ENCODE measurements at places on chromosomes 1 and 21.

GRCh38 chr1:108583757-108584427 lies 24.0 kb downstream of the EEIG2 start:
- no peak for DNase-seq

DNA sequence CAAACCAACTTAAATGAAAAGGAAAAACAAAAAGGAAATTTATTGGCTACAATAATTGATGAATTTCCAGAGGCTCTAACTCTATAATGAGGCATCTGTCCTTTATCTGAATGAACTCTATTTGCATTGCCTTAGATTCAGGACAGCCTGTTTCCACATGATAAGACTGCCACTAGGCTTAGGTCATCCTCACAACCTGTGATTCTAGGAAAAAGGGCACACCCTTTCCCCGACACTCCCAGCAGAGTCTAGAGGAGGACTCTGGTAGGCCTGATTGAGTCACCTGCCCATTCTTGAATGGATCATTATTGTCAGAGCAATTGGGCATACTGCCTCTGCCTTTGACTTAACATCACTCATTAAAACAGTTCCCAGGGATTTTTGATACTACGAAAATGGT lies 262.8 kb downstream of the TPR start:
- no peak for DNase-seq

DNA sequence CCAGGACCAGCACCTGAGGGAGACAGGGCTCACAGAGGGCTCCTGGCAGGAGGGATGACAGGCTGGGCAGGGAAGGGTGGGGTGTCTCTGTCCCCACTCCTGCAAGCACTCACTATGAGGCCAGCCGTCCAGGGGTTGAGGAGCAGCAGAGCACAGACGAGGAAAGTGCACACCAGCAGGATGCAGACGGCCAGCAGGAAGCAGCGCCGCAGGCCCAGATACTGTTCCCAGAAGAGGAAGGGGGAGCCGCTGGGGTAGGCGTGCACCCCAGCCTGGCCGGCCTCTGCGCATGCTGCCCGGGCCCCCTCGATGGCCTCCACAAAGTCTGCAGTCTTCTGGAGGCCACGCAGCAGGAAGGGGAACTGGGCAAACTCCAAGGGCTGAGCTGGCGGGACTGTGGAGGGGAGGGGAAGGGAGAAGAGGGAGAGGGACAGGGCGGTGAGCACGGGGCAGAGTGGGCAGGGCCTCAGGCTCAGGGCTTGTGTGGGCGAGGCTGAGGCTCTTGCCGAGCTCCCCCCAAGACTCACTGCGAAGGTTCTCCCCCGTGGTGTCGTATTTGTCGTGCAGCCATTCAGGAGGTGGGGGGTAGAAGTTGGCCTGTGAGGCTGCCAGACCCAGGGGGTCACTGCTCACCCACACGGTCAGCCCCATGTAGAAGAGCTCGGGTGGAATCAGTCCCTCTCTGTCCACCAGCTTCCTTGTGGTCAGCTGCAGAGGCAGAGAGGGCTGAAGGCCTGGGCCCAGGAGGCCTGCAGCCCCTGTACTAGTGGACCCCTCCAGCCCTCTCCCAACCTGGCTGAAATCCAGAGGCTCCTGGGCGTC lies 16.5 kb downstream of the PTCH2 start:
- DNase-seq: no peak

DNA sequence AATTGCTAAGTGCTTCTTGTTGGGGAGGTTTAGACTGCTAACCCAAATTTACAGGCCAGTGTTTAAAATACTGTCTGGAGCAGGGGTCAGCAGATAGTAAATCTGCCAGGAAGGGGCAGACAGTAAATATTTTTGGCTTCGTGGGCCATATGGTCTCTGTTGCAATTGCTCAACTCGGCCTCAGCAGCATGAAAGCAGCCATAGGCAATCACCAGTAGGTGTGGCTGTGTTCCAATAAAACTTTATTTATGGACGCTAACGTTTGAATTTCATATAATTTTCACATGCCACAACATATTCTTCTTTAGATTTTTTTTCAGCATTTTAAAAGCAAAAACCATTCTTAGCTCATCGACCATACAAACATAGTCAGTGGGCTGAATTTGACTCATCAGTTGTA lies 172.7 kb downstream of the BRINP2 start:
- no peak for DNase-seq

DNA sequence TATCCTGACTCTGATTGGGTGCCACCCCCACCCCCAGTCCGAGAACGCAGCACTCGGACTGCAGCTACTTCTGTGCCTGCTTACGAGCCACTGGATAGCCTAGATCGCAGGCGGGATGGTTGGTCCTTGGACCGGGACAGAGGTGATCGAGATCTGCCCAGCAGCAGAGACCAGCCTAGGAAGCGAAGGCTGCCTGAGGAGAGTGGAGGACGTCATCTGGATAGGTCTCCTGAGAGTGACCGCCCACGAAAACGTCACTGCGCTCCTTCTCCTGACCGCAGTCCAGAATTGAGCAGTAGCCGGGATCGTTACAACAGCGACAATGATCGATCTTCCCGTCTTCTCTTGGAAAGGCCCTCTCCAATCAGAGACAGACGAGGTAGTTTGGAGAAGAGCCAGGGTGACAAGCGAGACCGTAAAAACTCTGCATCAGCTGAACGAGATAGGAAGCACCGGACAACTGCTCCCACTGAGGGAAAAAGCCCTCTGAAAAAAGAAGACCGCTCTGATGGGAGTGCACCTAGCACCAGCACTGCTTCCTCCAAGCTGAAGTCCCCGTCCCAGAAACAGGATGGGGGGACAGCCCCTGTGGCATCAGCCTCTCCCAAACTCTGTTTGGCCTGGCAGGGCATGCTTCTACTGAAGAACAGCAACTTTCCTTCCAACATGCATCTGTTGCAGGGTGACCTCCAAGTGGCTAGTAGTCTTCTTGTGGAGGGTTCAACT lies 2.1 kb downstream of the RBM15 start:
- DNase-seq: no peak

- no peak for DNase-seq
Observed at GRCh38 chr1:67889953-67890567, 56.8 kb upstream of the GNG12 start.

DNA sequence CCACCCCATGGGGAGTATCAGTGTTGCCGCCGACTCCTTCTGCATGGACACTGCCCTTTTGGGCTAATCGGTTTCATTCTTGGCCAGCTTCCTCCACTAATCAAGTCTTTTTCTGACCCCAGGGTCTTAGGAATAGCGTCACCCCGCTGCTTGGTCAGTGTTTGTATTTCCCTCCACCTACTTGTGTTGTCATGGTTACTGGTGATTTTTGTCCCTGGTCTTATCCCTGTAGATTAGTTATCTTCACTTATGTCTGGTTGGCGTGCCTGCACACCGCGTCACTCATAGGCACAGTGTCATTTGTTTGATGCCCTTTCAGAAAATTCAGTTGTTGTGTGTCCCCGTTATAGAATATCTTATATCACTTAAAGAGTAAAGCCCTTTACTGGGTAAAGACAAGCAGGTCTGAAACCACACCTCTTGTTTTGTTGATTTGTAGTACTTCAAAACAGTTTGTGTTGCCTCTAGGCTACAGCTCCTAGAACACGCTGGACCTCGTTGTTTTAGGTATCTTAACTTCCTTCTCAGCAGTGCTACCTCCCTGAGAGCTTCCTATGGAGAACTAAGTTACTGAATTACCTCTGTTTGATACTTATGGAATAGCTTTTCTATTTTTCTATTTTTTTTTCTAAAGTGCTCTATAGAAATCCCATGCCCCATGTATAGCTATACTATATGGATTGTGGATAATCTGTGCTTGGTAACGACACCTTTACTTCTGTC lies 868 bp downstream of the PPP1R12B start:
- no peak for DNase-seq

- DNase-seq: no peak
Observed at GRCh38 chr1:24392982-24393650, 20.5 kb downstream of the STPG1 start.

DNA sequence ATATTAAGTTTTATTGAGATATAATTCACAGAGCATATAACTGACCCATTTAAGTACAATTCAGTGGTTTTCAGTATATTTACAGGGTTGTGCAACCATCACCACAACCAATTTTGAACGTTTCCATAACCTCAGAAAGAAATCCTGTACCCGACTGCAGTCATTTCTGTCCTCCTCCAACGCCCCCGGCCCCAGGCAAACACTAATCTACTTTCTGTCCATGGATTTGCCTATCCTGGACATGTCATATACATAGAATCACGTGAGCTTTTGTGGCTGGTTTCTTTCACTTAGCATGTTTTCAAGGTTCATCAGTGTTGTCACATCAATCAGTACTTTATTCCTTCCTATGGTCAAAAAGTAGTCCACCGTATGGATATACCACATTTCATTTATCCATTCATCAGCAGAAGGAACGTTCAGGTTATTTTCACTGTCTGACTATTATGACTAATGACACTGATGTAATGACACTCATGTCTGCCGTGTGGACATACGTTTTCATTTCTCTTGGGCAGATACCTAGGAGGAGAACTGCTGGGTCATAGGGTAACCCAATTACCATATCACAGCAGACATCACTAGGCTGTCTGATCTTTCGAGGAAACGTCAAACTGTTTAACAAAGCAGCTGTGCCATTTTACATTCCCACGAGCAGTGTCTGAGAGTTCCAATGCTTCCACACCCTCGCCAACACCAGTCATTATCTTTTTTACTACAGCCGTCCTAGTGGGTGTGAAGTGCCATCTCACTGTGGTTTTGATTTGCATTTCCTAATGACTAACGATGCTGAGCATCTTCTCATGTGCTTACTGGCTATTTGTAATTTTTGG lies 30.8 kb downstream of the MRPL37 start:
- no peak for DNase-seq

DNA sequence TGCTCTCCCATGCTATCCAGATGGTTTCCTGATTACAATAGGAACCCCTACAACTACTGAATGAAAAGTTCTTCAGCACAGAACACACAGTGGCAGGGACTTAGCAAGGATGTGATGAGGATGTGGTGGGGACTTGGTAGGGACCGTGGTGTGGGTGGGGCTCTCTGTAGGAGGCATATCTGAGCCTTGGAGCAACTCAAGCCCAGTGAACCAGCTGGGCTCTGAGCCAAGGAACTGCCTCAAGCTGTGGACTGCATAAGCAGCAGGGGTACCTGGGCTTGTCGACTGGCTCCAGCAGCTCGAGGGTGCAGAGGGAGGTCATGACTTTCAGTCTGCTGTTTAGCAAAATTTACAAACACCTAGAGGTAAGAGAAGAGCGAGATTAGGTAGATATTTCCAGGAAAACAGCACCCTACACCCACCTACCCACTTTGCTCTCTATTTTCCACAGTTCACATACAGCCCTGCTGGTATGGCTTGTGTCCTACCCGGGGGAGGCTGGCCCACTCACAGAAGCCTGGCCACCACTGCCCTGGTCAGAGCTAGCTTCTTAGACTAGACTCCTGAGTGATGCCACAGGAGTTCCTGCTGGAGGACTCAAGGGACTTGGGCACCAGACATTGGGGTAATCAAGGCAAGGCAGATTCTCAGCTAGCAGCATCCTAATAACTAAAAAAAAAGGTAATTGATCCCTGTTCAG lies 86.8 kb upstream of the GCLM start:
- DNase-seq: no peak

DNA sequence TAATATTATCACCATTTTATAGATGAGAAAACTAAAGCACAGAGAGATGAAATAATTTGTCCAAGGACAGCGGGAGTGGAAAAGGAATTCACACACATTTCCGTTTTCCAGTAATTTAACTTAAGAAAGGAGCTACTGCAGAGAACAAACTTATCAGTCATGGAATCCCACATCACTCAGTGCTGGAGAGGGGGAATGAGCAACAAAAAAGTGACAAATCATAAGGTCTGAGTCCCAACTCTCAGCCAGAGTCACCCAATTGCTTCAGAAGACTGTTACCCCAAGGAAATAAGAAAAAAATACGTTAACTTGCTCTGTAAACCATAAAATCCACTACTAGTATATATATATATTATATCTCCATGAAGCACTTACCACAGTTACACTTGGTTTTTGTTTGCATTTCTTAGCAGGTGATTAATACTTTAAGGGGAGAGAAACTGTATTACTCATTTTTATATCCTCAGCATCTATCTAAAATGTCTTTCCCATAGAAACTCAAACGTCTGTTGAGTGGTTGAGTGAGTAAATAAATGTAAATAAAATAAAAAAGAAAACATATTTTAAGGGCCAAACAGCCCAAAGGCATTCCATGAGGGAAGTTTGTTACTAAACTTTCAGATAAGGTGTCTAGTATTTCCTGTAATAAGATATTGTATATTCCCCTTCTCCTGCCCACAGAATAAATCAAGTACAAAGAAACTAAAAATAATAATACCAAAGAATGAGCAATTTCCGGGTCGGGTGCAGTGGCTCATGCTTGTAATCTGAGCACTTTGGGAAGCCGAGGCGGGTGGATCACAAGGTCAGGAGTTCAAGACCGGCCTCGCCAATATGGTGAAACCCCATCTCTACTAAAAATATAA lies 76.8 kb downstream of the SLC45A1 start:
- DNase-seq: no peak
